ENCODE measurements at places on chromosomes 4 and X.

DNA sequence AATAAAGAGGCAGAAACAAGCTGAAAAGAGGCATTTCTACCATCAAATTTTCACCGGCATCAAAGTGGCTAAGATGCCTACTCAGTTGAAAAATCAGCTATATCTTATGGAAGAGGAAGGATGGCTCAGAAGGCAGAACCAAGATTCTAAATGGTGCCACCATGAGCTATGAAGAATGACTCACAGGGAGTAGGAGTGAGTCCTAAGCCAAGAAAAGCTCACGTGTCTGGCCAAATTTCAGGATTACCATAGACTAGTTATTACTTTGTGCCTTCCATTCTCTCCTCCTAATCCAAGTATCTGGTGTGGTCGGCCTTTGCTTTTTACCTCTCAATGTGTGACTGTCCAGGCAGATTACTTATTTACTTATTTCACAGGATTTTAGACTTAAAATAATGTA lies 54.8 kb downstream of the BMP3 start:
- DNase-seq = no peak

GRCh38 chr4:152528060-152528459 lies 7.8 kb downstream of the FBXW7 start:
- DNase-seq = no peak

DNA sequence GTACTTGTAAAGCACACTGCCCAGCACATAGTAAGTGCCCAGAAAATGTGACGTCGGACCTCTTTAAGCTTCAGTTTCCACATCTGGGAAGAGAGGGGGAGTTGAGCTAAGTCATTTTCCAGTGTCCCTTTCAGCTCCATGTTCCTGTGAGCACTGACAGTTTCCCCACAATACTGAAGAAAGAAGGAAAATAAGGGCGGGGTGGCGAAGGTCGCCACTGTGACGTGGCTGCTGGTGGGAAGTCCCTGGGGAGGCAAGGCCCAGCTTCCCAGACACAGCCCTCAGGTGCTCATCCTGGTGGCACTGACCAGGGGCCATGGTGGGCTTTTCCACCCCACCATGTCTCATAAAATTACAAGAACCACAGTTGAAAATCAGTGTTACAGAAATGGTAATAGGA lies 121.8 kb downstream of the PTTG2 start:
- DNase-seq = no peak

- no peak for DNase-seq
Observed at GRCh38 chr4:76572224-76572623, 137.2 kb downstream of the SHROOM3 start.

GRCh38 chr4:40844261-40844660 lies 94.5 kb downstream of the NSUN7 start:
- DNase-seq = no peak

GRCh38 chr4:186536285-186536684 lies 19.1 kb downstream of the MTNR1A start:
- DNase-seq = no peak

DNA sequence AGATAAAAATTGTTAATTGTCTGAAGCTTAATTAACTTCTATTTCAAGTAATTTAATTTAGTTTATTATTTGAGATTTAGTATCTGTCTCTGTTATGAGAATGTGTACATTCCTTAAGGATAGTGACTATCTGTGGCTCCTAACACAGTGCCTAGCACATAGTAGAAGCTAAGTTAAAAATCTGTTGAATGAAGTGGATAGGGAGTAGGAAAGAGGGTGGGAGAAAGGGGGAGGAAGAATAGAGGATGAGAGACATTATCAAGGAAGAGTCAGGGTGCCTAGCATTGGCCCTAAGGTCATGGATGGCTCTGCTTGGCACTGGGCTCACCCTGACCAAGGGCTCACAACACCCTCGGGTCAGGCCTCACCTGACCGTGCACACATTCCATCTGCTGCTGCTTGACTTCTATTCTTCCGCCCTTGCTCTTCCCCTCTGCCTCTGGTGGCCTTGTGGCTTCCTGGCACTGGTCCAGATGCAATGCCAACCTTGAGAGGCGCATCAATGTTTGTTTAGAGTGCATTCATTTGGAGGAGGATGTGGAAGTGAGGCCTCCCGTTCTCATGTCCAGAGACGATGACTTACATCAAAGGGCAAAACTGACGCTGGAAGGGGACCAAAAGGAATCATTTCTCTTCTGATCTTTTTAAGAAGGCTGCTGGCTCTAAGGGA lies 42.3 kb downstream of the TRIM2 start:
- DNase-seq = no peak
